Germinal center (tissue), 1 donor: ENCODE measurements at places on chromosomes 2 and 18.

- peak; percentile 6 for DNase-seq
Observed at GRCh38 chr18:33201509-33201926, 239.0 kb downstream of the CCDC178 start.

GRCh38 chr2:238643400-238643907, 204.4 kb upstream of the TWIST2 start:
- DNase-seq = no peak

- no peak for DNase-seq
Observed at GRCh38 chr18:63889626-63890025, 2.1 kb downstream of the SERPINB2 start.

- DNase-seq = no peak
Observed at GRCh38 chr2:27756544-27757498, 14.7 kb upstream of the MRPL33 start.

GRCh38 chr2:218856167-218856895, 3.3 kb upstream of the WNT6 start:
- no peak for DNase-seq

DNA sequence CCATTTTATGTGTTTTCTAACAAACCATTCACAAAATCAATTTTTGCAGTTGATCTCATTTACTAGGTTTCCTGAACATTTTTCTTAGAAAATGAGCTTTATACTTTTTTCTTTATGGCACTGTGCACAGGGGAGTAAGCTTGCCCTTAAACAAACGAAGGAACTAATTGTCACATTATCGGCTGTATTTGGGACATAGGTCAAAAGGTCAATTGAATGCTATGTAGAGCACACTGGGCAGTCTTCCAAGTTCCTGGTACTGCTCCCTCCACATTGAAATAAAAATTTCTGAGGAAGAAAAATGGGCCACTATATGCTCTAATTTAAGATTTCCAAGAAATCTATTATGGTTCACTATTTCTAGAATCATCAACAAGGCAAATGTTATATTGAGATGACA, 93.6 kb upstream of the TMEFF2 start:
- DNase-seq = no peak

DNA sequence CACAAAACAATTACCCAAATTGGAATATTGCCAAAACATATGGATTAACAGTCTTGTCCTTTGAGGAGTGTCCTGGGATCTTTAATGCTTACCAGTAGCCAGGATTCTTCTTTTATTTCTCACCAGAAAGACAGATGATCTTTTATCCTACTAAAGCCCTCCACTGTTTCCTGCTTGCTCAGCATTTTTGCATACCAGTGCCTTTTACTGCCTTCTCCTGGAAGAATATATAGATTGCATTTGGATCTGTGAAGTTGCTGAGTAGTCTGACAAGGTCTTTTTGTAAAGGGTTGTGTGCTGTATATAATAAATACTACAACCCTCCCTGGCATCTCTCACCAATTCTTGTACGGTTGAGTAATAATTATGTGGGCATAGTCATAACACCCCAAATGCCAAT, 652.2 kb downstream of the LRRTM4 start:
- no peak for DNase-seq

GRCh38 chr2:202178346-202178958, 59.9 kb downstream of the SUMO1 start:
- peak; percentile 38 for DNase-seq

GRCh38 chr2:16121986-16122390, 181.6 kb downstream of the MYCN start:
- DNase-seq = no peak

GRCh38 chr2:203918264-203918663, 18.3 kb upstream of the ICOS start:
- DNase-seq = no peak

DNA sequence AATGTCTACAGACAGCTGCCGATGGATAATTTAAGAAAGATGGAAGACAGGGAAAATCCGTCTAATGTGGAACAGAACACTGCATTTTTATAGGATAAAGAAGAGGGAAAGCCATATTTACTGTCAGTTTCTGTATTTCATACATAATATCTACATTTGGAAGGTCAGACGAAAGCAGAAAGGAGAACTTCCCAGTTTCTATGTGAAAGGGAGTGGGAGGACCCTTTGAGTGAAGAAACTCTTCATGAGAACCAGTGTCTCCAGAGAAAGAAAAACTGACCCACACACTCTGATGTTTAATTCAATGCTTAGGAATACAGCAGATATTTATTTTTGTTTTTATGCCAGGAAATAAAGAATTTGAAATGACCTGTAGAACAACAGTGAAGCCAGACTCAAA, 127.2 kb downstream of the CALCRL start:
- DNase-seq = no peak

GRCh38 chr2:40166006-40166405, 285.9 kb downstream of the SLC8A1 start:
- DNase-seq = no peak

DNA sequence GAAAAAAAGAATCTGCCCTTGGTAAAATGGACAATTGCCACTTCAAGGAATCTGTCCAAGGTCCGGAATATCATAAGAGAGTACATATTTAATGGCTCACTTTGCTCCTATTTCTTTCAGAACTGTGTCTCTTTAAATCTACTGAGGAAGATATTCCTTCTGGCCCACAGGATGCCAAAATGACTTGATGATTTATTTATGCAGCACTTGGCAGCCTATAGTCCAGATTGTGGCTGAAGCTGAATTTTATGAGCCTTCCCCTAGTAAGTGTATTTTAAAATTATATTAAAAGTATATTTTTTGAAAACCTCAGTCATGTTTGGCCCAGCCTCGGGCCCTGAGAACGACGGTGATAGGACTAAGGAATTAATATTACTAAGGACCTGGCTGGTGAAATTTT, 465.1 kb upstream of the HNRNPA3 start:
- no peak for DNase-seq

DNA sequence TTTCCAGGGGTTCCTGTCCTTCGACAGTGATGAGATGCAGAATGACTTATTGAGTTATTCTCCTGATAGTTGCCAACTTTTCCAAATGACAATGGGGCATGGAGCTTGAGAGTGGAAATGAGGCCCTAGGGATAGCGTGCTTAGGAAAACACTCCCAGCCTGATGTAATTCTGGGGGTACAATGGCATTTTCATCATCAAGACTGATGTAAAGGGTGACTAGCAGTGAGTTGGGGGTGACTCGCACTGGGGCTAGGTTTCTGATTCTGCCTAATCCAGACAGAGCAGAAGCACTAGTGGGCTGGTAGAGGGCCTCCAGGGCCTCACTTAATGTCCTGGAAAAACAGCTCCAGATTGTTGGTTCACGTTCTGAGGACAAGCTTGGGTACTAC, 34.0 kb upstream of the IL37 start:
- no peak for DNase-seq

- DNase-seq = no peak
Observed at GRCh38 chr2:778731-779350, 101.6 kb upstream of the TMEM18 start.

DNA sequence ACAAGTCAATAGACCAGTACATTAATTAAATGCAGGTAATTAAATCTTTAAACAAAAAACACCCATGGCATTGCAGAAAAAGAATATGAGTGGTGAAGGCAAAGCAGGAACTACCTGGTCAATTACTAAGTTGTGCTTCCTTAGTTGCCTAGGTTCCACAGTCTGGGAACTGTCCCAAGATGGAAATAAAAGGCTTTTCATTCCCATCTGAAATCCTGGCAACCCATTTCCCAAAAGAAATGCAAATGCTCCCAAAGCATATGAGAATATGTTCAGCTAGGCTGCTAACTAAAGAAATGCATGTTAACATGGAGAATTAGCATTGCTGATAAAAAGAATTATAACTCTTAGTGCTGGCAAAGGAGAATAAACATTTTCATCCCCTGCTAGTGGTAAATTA, 177.8 kb downstream of the TMEM163 start:
- no peak for DNase-seq

- no peak for DNase-seq
Observed at GRCh38 chr18:53984021-53984420, 240.4 kb downstream of the MBD2 start.

- no peak for DNase-seq
Observed at GRCh38 chr2:1869987-1870386, 125.7 kb upstream of the PXDN start.

DNA sequence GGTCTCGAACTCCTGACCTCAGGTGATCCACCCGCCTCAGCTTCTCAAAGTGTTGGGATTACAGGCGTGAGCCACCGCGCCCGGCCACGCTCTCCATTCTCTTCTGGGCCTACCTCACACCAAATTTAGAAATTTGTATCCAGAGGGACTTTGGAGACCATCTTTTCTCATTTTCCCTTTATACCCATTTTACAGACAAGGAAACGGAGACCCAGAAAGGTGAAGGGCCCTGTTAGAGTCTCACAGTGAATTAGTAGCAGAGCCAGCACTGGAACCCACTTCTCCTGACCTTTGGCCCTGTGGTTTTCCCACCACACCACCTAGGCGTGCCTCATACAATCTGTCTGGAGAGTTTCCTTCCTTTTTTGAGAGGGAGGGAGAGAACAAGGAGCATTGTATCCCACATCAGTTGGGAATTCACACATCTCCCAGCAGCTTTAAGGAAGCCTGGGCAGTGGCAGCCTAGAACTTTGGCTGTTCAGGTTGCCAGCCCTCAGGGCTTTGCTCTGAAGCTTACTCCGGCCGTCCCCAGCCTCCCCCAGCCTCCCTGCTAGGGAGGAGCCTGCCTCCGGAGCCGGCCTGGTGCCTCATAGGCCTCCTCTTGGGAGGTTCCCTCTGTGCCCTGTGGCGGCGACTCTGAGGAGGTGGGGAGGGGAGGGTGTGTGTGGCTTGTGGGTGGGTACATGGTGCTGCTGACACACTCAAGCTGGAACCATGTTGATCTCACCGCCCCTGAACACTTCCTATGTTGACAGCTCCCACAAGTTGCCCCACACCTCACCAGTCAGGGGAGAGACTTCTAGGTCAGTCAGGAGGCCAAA, 13.8 kb downstream of the FOSL2 start:
- no peak for DNase-seq
